Activated CD8-positive, alpha-beta memory T cell treated with anti-CD3 and anti-CD28 coated beads, Interleukin-2, amount 50 U/mL, for 4 hours (primary cell): ENCODE measurements at places on chromosomes 6 and 20.
A peak's percentile ranks its signal among the peaks of the same experiment; 100 is the strongest.

GRCh38 chr20:53294804-53295203, 298.8 kb downstream of the ZNF217 start:
- no peak for DNase-seq

DNA sequence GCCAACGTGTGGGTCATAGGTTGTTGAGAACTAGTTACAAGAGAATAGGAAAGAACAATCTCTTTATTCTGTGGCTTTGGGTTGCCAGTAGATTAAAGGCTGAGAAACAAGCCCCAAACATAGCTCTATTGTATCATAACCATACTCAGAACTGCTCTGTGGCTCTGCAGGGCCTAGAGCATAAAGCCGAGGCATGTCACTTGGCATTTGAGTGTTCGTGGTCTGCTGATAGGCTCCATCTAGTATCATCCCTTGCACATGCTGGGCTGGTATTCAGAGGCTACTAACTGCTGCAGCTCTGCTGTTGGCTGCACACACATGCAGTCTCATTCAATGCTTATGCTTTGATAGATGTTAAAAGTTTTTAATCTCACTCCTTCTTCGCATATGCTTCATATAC, 157.9 kb downstream of the OGFRL1 start:
- no peak for DNase-seq

DNA sequence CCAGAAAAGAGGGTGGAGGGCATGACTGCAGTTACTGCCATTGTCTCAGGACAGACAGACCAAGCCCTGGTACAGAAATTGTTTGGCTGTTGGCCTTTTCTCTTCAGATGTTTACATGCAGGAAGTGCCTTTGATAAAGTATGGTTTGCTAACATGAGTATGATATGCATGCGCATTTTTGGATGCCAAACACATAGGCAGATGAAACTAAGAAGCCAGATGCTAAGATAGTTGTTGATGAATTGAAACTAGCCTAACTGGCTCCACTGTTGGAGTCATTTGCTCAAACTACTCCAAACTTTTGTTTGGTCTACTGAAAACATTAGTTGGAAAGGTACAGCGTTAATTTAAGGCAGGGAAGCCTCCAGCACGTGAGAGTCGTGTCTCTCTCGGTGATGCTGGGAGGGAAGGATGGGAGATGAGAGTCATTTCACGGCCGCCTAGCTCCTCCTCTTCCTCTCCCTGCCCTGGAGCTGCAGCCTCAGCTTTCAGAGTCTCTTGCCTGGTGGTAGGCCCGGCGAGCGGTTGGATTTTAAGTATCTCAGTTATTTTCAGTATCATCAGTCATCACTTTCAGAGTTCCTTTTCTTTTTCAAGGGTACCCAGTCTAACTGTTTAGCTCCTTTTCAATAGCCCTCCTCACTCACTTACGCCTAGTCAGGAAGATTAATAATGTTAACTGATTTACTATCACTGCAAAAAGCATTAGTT, 29.7 kb downstream of the RREB1 start:
- DNase-seq: peak; percentile 49

DNA sequence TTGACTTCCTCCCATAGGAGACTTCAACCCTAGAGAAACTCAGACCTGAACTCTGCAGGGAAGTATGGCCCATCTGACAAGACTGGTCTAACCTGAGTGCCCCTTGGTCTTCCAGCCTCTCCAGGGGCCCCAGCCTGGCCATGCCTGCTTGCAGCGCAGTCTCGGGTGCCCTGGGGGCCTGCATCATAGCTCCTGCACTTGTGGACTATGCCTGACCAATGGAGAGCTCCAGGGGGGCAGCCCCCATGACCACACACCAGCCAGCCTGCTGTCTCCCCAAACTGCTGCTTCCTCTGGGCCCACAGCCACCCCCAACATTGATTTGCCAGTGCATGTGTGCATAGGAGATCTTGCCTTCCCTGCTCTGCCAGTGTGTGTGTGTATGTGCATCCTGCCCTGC, 608.6 kb upstream of the MARCKS start:
- no peak for DNase-seq

DNA sequence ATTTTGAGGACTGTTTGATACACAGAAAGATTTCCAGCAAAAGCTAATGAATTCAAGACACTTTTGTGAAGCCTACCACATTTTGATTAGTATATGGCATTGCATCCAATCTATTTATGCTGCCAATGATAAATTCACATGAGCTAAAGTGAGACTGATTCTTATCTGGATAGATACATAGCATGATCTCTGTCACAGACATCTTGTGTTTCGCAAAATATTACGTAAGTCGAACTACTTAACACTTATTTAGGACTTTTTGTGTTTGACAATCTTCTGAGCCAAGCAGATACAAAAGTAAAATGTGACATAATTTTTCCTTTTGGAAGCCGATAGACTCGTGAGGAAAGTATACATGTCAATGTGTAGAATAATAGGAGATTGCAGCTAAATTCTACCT, 251.6 kb downstream of the HACE1 start:
- DNase-seq: no peak

DNA sequence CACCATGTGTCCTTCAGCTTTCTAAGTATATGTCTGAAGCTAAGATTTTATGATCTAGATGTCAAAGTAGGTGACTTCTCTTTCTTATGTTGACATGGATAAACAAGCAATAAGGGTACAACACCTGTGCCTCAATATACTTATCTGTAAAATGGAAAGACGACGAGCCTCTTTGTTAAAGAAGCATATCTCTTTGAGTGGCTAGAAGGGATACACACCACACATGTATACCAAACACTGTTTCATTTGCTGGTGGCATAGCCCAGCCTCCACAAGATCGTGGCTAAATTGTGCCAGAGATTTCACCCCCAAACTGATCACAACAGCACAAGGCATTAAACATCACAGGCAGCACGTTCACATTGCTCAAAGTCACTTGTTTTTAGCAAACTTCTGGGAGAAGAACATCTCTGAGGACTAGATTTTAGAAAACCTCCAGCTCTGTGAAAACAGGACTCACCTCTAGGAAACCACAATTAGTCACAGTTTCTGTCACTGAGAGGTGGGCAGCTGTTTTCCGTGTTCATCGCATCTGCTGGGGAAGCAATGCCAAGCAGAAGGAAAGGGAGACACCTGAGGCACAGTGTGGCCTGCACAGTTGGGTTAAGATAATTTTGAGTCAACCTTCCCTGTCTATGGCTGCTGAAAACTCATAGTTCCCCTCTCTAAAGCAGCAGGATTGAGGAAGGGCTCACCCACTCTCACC, 263.0 kb upstream of the PLCB4 start:
- no peak for DNase-seq

DNA sequence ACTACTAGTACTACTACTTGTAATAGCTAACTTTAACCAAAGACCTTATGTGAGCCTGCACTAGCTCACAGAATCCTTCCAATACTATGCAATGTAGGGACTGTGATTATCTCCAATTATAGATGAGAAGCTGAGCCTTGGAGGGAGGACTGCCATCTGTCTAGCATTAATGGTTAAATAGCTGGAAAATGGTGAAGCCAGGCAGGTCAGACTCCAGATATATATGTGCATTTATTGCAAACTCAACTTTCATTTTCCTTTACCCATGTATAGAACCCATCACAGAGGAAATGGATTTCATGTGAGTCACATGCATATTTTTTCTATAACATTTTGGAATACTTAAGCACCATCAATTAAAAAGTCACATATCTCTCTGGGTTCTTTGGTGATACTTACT, 229.9 kb downstream of the BCAS1 start:
- no peak for DNase-seq

- DNase-seq: no peak
These were observed 29.7 kb downstream of the PDRG1 start for GRCh38 chr20:31922181-31922580.

DNA sequence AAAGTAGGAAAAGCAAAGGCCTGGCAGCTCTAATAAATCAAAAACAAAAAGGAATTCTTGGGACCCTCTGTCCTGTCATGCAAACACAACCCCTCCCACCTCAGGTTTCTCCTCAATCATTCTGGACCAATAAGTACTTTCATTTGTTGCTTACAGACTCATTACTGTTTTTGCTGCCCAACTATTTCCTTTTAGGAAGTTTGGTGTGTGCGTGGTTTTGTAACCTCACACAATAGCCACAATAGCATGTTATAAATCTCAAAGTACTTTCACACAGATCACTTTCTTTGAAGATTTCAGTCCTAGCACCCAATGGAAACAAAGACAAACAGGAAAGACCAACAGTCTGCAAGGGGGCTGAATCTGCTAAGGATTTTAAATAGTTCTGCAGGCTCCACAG, 4.5 kb downstream of the MRPL14 start:
- DNase-seq: no peak

DNA sequence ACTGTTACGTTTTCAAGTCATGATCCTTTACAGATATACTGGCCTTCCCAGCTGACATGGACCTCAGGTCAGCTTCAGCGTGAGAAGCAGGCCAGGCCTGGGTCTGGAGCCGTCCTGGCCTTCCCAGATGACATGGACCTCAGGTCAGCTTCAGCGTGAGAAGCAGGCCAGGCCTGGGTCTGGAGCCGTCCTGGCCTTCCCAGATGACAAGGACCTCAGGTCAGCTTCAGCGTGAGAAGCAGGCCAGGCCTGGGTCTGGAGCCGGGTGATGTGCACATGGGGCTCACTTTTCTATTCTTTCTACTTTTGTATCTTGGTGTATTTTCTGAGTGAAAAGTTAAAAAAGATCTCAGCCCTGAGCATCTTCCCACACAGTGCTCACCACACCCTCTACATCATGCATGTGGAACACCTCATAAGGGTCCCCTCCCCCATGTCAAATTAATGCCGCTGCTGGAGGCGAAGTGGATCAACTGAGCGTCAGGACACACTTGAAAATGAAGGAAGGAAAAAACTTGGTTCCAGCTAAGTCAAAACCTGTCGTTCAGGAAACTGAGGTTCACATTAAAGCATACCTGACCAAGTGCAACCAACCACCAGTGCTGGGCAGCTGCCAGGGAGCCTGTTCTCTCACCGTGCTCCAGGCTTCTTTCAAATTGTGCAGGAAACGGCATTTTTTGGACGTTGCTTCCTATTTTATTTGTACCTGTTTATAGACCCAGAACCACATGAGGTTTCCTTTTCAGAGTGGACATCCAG, 32.2 kb downstream of the KIF25 start:
- no peak for DNase-seq
